Renal cortical epithelial cell (primary cell): ENCODE measurements at places on chromosomes 2 and 18. TPM values are rescaled to one million over a fixed set of nuclear protein-coding genes. Genes with fewer than 3 reads are reported as not detected.
A peak's percentile ranks its signal among the peaks of the same experiment; 100 is the strongest.

WDR12 gene
- total RNA-seq, result 38.4 and 41.1 TPM in 2 replicates

C2orf92 gene
- total RNA-seq, result 0.17 and 3.9 TPM in 2 replicates

CCDC121 gene
- 0.69 and 3.8 TPM in 2 replicates for total RNA-seq

KCNK3 gene
- total RNA-seq, result 9.6 and 13.7 TPM in 2 replicates

TMEM17 gene
- 2.4 and 5.0 TPM in 2 replicates for total RNA-seq

DNA sequence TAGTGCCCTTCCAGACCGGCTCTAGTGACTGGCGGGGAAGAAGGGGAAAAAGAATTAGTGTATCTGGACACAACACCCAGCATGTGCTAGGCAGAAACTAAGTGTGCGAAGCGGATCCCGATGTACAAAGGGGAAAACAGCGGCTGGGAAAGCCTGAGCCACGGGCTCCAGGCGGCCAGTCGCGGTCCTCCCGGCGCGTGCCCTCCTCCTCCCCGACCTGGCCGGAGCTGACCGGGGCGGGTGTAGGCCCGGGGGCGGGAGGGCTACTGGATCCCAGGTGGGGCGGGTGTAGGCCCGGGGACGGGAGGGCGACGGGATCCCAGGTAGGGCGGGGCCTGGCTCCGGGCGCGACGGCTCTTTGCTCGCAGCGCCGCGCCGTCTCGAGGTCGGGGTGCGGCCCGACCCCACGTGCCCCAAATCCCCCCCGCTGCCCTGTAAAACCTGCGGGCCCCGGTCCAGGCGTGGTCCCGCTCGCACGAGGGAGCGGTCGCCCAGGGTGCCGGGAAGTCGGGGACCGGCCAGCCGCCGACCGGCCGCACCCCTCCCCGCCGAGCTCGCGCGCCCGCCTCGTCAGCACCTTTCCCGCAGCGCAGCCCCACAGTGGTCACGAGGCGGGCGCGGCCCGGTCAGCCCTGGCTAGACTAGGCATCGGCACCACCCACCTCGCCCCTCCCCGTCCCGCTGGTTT, 48.8 kb downstream of the C2orf42 start:
- peak; percentile 34 for DNase-seq

DNA sequence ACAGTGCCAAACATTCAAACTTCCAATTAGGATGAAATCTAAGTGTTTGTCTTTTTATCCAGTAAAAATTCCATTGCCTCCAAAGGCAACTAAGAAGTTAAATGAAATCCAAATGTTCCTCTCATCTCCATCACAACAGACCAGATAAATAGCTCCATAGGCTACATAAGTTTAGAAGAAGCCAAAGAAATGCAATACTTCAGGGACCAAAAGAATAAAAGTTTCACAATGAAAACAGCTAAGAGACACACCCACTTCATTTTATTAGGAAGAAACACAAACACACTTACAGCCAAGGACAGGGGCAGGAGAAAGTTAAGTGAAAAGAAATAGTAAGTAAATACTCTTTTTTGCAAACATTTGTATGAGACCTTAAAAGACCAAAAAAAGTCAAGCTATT, 88.5 kb upstream of the CCDC150 start:
- DNase-seq, result no peak

GRCh38 chr18:63141778-63142176, 177.8 kb downstream of the BCL2 start:
- DNase-seq, result no peak

DNA sequence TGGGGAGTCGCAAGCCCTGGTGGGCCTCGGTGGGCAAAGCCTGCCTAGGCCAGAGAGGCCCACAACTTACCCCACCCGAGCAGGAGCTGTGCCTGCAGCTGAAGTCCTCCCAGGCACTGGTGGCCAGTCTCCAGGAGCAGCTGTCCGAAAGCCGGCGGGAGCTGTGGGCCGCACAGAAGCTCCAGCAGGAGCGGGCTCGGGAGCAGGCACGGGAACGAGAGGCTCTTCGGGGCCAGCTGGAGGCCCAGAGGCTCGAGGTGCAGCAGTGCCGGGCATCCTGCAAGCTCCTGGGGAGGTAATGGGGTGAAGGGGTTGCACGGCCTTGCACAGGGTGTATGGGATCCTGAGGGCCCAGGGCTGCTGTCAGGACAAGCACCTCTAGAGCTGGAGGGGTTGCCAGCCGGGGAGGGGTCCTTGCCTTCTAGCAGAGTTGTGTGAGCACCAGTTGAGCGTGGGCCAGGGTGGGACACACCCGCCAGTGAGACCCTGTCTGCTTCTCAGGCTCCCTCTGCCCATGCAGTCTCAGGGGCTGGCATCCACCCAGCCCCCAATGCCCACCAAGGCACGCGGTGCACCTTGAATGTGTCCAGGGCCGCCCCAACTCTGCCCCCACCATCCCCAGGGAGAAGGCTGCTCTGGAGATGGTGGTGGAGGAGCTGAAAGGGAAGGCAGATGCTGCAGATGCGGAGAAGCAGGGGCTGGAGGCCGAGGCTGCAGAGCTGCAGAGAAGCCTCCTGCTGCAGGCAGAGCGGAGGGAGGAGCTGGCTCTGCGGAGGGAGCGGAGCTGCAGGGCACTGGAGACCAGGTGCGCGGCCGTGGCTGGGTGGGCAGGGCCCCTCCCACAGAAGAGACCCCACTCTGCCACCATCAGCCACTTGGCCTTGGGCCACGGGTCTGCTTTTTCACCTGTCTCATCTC, 27.2 kb downstream of the CROCC2 start:
- no peak for DNase-seq

DNA sequence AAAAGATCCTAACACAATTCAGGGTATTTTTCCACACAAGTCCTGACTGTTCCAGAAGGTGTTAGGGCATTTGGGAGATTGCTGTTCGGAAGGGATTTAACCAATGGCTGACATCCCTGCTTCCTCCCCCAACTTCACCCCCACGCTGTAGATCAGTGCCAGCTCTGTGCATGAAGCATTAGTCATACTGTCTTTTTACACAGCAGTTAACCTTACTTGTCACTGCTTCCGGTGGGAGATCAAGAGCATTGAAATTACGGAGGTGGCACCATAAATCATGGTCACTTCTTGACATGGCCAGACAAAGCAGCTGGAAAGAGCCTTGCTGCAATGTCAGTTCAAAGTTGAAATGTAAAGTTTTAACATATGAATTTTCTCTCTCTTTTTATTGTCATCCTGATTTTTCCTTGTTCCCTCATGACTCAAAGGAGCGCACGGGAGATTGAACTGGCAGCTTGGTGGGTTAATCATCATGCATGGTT, 70.2 kb downstream of the HRH4 start:
- peak; percentile 68 for DNase-seq

DNA sequence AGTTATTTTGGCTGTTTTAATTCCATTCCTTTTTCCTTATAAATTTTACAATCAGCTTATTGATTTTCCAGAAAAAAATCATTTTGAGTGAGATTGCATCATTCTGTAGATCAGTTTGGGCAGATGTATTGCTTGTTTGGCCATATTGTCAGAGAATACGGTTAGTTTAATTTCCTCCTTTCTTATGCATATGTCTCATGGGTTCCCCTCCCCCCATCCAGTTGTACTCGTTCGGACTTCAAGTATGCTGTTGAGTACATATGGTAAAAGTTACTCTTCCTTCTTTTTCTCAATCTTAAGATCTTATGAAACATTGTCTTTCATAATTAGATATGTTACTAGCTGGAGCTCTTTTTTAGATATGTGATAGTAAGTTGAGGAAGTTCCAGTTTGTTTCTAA, 131.2 kb upstream of the TTC27 start:
- DNase-seq, result no peak

DNA sequence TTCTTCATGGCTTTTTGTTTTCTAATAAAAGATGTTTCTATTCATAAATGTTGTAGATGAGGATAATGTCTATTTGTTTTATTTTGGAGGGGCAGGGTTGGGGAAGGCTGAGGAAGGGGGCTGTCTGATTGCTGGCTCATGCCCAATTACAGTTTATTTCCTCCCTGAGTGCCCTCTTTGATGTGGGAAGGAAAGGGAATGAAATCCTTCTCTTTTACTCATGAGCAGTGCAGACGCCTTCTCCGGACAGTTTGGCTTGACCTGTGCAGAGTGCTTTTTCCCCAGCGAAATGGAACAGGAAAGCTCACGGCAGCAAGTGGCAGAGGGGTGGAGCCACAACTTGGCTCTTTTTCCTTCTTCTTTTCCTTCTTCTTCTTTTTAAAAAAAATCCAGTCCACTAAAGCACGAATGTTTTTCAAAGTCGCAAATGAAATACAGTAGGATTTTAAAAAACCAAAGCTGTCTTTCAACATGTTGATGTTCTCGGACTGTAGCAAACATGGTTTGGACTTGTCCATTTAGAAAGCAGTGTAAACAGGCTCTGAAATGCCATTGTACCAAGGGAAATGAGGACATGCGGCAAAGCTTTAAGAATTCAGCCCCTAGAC, 34.5 kb downstream of the RAB31 start:
- DNase-seq, result peak; percentile 84
